Stimulated activated CD8-positive, alpha-beta memory T cell treated with anti-CD3 and anti-CD28 coated beads, Interleukin-12 subunit alpha, Interleukin-12 subunit beta, amount 100 ng/mL, for 1 hour (primary cell): ENCODE measurements at places on chromosomes 4 and X.

GRCh38 chr4:77002321-77003107 is 53.0 kb downstream of the SEPTIN11 start:
- no peak for DNase-seq

GRCh38 chr4:124318292-124318691 is 394.2 kb downstream of the ANKRD50 start:
- no peak for DNase-seq

DNA sequence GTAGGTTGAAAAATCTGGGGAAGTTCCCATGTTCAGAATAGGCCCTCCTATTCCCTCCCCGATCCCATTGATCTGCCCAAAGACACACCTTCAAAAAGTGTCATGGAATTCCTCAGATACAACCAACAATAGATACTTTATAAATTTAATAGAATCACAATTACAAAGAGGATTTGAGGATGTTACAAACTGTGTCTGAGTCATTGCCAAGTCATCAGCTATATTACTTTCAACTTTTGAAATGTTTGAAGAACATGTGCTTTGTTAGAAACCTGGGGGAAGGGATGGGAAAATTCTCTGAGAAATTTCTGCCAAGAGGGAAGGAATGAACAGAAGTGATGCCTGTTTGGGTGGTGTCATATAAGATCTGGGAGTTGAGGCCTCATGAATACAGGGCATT is 46.7 kb downstream of the KCNIP4 start:
- no peak for DNase-seq

- no peak for DNase-seq
These were observed 48.5 kb upstream of the STIM2 start for GRCh38 chr4:26812049-26812714.
